T-cell (primary cell): ENCODE measurements at places on chromosomes 4 and X.

DNA sequence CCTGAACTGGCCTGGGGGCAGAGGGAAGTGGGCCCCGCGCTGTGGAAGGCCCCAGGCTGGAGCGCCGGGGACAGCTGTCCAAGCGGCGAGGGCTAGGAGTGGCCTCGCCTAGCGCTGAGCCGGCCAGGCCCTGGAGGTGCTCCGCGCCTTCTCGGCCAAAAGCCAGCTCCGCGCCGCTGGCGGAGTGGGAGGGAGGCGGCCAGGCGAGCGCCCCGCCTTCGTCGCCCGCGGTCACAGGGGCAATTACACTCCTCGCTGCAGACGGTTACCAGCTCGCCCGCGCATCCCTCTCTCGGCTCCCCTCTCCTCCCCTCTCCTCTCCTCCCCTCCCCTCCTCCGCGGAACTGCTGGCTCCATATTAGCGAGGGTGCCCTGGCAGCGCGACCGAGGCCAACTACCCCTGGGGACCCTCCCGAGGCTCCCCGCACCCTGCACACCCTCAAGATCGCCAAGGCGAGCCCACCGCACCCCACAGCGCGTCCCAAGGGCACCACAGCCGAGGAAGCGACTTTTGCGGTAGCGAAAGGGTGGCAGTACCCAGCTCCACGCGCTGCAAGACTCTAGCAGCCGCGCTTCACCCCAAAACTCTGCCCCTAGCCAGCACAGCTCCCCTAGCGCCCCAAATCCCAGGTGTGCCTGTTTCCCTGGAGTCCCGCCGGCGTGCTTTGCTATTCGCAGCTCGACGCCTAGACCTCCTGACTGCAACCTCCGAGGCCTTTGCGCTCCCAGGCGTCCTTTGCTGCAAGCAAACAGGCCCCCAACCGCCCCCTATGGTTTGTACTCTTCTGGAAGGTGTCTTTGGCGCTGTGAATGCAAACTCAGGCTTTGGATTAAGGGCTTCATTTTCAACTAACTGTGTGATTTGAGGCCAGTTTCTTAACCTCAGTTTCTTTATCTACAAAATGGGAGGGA is 91.4 kb downstream of the BCOR start:
- no peak overlapping the region for H3K27ac ChIP-seq
- peaks cover 57% of the 10 kb centered on the region for H3K27me3 ChIP-seq
- H3K4me3 ChIP-seq, result peak overlapping the region; percentile 50
- H3K4me1 ChIP-seq, result peaks cover 47% of the 10 kb centered on the region
- H3K36me3 ChIP-seq, result no peaks in the 10 kb centered on the region
- DNase-seq, result no peak

DNA sequence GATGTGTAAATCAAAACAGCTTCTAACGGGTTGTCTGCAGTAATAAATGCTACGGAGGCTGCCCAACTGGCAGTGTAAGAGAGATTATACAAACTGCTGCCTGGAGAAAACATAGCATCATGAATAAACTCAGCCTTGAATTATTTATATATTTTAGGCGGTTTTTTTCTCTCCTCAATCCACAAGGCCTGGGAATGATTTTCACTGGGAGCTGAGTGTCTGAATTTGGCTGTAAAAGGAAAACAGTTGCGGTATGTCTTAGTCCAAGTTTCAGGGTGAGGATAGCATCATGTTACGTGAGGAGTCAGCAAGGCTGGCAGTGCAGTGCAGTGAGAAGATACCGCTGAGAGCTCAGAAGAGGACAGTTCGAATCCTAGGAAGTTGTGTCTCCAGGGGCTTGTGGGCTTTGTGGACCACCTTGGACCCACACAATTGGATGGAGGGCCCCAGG is 291.5 kb upstream of the BOD1L1 start:
- H3K4me1 ChIP-seq, result no peaks in the 10 kb centered on the region
- no peaks in the 10 kb centered on the region for H3K27me3 ChIP-seq
- no peak for DNase-seq
- no peak overlapping the region for H3K27ac ChIP-seq

DNA sequence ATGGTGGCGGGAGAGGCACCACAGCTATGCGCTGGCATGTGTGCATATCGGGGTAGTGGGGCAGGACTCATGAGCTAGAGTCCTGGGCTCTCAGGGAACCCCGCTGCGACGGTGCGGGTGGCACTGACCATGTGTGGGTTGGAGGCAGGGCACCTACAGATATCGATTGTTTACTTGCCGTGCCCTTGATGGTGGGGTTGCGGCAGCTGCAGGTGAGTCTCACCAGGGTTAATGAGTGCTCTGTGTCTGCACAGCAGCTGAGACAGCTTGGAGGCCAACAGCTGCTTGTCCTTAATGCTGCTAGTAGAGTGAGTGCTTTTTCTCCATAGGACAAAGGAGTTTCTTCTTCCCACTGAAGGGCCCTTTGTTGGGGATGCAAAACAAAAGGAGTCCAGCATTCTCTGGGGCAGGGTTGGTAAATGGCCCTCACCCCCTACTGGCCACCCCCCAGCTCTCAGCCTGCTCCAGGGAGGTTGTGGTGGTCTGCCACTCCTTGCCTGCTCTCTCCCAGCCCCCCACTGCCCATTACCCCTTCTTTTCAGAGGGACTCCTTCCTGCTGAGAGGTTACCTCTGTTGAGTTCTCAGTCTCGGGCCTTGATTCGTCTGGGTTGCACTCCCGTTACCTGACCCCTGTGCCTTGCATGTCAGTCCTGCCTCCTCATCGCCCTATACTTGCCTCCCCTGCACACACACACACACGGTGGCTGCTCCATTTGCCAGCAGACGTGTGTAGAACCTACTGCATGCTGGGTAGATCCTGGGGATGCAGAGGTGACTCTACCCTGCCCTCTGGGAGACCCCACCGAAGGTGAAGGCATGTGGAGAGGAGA is 52.8 kb downstream of the TBC1D14 start:
- DNase-seq, result no peak
- H3K4me3 ChIP-seq, result no peak overlapping the region
- no peaks in the 10 kb centered on the region for H3K27me3 ChIP-seq
- H3K4me1 ChIP-seq, result no peaks in the 10 kb centered on the region
- peaks cover 5% of the 10 kb centered on the region for H3K36me3 ChIP-seq
- H3K27ac ChIP-seq, result no peak overlapping the region

- no peaks in the 10 kb centered on the region for H3K27me3 ChIP-seq
- no peak for DNase-seq
- no peaks in the 10 kb centered on the region for H3K36me3 ChIP-seq
- H3K27ac ChIP-seq, result peak overlapping the region; percentile 92
- peaks cover 15% of the 10 kb centered on the region for H3K4me1 ChIP-seq
- peak overlapping the region; percentile 82 for H3K4me3 ChIP-seq
Observed at GRCh38 chrX:123860983-123861382, 1.1 kb downstream of the XIAP start.

- DNase-seq, result no peak
- H3K27ac ChIP-seq, result no peak overlapping the region
Observed at GRCh38 chrX:29555465-29556091, 659.8 kb upstream of the MAGEB2 start.

- no peak overlapping the region for H3K27ac ChIP-seq
- H3K4me3 ChIP-seq, result no peak overlapping the region
- DNase-seq, result no peak
- no peaks in the 10 kb centered on the region for H3K27me3 ChIP-seq
Observed at GRCh38 chr4:90852237-90852636, 725.0 kb downstream of the CCSER1 start.

DNA sequence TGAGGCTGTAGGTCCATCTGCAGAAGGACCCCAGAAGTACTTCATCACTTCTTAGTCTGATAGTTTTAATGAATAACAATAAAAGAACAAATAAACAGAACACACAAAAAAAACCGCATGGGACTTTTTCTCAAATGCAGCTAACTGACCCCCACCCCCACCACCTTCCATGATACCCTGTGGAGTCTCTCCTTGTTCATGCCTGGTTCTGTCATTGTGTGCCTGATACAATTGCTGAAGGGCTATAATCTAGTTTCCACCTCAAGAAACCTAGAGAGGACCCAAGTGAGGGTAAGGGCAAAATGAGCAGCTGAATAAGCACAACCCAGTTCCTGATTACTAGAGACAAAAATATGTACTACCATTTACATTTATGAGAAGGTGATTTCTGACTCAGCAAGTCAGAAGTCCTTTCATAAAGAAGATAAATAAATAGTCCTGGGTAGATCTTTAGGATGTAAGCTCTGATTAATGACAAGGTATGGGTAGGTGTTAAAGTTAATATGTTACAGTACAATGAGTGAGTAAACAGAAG is 155.1 kb downstream of the TMA16 start:
- no peaks in the 10 kb centered on the region for H3K27me3 ChIP-seq
- H3K4me1 ChIP-seq, result no peaks in the 10 kb centered on the region
- no peak for DNase-seq
- H3K36me3 ChIP-seq, result no peaks in the 10 kb centered on the region
- H3K4me3 ChIP-seq, result no peak overlapping the region

DNA sequence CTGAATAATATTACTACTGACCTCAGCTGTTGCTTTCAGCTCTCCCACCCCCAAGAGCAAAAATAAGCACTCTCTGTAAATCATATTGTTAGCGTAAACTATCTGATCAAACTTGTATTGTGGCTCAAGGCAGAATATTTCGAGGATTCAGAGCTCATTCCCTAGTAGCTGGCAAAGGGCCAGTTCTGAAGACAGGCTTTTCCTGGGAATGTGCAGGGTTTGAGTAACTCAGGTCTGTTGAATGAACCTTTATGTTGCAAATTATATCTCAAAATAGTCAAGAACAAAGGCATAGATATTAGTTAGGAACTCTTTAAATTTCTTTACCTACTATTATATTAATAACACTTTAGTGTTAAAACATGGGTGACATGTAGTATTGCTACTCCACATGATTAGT is 454.9 kb downstream of the CCSER1 start:
- no peaks in the 10 kb centered on the region for H3K27me3 ChIP-seq
- H3K4me3 ChIP-seq, result no peak overlapping the region
- DNase-seq, result no peak
